Stimulated activated CD4-positive, alpha-beta T cell treated with anti-CD3 and anti-CD28 coated beads, Interleukin-12 subunit alpha, Interleukin-12 subunit beta, amount 100 ng/mL, for 24 hours (primary cell): ENCODE measurements at places on chromosomes 3 and 15.

- DNase-seq = no peak
These were observed 25.6 kb upstream of the LDHAL6B start for GRCh38 chr15:59180945-59181600.

- no peak for DNase-seq
These were observed 54.3 kb downstream of the LIPC start for GRCh38 chr15:58486062-58486461.

DNA sequence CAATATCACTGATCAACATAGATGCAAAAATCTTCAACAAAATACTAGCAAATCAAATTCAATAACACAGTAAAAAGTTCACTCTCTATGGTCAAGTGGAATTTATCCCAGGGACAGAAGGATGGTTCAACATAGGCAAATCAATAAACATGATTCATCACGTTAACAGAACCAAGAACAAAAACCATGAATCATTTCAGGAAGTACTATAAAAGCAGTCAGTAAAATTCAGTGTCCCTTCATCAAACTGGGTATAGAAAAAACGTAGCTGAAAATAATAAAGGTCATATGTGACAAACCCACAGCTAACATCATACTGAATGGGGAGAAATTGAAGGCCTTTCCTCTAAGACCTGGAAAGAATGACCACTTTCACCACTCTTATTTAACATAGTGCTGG lies 172.1 kb downstream of the POLR2M start:
- DNase-seq = no peak

DNA sequence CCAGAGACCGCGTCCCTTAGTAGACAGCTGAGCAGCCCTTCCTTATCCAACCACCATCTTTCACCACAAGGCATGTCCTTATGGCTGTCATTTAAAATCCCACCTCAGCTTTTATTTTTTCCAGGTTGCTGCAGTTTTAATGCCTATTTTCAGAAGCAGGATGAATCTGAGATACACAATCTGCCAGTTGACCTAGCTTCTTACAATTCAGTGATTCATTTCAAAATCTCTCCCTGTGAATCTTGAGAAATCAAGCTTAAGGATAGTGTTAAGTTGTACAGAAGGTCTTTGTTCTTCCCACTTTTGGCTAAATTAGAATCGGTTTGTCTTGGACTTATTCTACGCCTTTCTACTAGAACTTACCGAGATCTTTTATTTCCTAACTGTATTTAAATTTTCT lies 522.3 kb upstream of the CFAP20DC start:
- DNase-seq = no peak

DNA sequence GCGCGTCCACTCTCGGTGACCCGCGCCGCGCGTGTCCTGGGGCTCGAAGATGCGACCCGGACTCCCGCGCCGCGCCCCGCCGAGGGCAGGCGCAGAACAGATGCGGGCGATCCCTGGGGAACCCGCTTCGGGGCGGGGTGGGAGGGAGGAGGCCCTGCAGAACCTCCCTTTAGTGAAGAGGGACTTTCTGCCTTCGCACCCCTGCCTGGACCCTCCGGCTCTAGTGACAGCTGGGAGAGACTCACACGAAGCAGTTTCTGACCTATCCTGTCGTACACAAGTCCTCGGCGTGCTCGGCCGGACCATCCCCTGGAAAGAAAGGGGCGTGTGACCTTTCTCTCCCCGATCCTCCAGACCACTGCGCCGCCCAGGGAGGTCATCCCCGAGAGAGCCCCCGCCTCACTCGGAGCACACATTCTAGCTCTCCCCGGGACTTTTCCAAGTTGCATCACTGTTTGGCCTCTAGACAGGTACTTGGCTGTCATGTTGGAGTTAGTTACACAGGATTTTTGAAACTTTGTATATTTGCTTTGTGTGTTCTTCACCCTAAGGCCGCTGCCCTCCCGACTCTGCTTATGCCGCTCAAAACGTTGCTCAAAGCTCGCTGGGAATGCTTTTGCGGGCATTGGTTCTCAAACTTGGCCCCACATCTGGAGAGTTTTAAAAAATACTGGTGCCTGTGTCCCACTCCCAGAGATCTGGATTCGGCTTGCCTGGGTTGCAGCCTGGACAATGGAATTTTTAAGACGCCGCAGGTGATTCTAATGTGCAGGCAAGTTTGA lies 582 bp downstream of the CGNL1 start:
- DNase-seq = no peak

- no peak for DNase-seq
These were observed 36.0 kb downstream of the TICRR start for GRCh38 chr15:89611317-89611716.

DNA sequence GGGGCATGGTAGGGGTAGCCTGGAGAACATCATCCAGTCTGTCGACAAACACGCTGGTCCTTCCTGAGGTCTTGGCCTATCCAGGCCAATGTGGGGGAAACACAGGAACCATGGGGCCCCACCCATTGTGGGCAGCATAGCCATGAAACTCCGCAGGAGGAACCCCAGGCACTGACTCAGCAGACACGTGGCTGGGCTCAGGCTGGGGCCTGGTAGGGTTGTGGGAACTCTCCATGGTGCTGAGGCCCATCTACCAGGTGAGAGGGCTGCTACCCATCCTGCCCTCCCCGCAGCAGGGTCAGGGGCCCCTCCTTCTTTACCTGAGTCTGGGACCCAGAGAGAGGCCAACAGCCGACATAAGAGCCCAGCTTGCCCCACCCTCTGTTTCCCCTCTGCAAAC lies 22.6 kb upstream of the CACNA2D2 start:
- peak; percentile 28 for DNase-seq

DNA sequence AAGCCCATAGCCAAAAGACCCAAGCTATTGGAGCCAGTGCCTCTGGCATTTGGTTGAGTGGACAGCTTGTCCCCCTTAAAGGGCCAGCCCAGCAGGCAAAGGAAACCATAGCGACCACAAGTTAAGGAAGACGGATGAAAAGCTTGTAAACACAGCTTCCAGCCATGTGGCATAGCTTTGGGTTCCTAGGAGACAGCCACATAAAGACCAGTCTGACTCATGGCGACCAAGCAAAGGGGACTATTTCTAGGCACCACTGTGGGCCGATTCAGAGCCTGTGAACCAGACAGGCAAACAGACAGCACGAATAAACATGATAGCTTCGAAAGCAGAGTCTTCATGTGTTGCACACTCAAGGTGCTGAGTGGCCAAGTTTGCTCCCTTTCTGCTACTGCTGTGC lies 30.5 kb upstream of the SRGAP3 start:
- DNase-seq = no peak

- DNase-seq = no peak
These were observed 207.4 kb upstream of the HES1 start for GRCh38 chr3:193928354-193929209.

DNA sequence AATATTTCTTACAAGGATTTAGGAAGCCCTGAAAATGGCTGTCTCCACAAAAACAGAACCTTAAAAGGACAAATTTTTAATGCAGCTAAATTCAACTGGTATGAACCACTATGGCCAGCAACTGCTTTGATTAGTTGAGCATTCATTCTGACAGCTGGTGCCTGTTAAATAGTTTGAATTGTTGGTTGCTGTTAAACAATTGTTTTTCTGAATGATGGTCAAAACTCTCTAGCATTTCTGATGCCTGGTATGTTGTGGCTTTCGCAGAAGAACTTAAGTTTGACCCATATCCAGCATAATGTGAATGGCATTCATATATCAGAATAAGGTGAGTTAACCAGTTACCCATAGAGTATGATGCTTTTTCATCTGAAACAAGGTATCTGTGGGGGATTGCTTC lies 138.4 kb downstream of the MEIS2 start:
- no peak for DNase-seq

- no peak for DNase-seq
These were observed 180.2 kb downstream of the SEMA6D start for GRCh38 chr15:47897525-47897924.

GRCh38 chr3:101243285-101244211 lies 76.8 kb downstream of the IMPG2 start:
- DNase-seq = no peak
